ENCODE measurements at places on chromosomes 1 and 21.

DNA sequence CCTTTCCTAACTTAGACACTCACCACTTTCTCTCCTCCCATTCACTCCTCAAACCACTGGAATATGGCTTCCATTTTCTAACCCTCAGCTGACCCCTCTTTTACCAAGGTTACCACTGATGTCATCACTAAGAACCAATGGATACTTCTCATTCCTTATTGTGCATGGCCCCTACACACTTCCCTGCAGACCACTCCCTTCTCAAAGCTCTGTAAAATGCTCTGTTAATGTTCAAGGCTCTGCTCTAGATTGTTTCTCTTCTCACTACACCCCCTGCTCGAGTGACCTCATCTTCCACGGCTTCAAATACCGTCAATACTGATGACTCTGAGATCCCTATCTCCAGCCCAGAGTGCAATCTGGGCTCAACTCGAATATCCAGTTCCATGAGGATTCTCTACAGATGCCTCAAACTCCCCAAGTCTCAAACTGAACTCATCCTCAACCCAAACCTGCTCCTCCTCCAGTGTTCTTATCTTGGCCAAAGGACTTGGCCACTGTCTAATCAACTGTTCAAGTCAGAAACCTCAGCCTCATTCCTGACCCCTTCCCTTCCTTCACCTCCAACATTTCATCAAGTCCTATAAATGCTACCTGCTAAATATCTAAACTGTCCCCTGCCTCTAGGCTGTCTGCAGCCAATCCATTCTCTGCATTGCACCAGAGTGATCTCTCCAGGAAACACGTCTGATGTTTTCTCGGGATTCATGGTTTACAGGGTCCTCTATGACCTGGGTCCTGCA lies 41.3 kb upstream of the BMP8B start:
- DNase-seq = no peak

- DNase-seq = no peak
These were observed 44.2 kb downstream of the PRDM16 start for GRCh38 chr1:3113047-3113740.

DNA sequence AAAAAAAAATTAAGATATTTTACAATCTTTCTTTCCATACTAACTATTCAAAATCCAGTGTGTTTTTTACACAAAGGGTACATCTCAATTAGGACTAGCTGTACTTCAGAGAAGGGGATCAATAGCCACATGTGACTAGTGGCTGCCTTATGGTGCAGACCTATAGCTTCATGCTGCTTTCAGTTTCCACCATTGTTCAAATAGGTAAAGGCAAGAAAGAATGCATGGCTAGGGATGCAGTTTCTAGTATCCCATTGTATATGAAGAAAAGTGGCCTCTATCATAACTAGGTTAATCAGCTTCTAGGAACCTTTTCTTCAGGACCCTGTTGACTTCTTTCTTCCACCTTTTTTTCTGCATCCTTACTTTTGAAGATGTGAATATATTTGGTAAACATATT lies 35.7 kb downstream of the OSBPL9 start:
- DNase-seq = no peak

DNA sequence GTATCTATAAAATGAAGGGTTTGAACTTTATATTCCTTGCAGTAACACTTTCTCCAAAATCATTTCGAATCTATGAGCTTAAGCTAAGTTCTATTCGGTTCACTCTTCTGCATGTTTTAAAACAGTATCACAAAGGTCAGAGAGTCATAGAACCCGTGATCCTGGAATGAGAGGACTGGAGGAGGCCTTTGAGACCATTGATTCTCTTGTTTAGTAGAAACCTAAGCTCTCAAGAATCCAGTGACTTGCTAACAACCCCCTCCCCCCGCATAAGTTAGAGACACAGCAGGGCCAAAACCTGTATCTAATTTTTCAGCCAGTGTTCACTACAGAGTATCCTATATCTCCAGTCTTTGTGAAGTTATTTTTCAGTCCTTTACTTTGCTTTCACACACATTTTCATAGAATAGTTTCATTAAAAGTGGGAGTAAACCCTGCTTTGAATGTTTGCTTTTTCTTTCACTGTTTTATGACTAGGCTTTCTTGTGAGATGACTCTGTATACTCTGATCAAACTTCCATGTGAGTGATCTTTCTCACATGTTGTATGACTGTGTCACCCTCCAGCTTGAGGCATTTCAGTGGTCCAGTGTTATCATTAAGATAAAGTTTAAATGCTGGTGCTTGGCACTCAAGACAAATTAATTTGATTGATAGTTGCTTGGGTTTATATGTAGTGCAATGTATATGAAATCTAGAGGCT lies 275.4 kb upstream of the SGIP1 start:
- no peak for DNase-seq

DNA sequence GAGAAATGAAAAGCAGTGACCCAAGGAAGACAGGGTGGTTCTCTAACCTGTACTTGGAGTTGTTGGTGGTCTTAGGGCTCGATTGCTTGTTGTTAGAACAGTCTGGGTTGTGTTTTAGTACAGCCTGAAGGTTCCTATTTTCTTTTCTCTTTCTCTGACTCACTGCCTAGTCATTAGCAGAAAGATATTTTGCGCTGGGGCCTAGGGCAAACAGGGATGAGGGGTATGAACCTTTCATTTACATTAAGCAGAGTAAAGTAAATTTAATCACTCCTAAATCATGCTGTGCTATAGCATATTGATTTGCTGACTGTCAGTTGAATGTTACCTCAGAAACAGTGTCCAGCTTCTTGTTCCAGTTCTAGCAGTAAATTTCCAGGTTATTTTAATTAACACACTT lies 197.2 kb downstream of the RWDD3 start:
- DNase-seq = no peak

DNA sequence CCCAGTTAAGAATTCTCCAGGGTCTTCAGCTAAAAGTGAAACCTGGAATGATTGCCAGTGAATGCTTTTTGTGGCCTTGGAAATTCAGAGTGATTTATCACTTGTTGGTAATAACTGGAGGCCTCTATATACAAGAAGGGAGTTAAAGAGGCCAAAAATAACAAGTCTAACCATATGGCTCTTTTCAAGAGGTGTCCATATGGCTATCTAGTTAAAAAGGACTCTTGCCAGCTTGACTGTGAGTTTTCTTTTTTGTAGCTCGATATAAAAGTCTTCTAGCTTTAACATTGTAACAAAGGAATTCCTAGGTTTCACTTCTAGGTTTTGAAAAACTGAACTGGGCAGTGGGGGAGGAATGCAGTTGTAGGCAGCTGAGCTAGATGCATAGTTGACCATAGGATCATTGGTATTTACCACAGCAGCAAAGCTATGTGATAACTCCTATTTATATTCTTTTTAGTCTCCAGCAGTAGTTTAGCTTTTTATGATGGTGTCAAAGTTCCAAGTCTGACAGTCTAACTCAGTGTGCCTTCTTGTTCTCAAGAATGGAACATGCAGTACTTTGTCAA lies 44.4 kb downstream of the CACHD1 start:
- no peak for DNase-seq

GRCh38 chr1:58062635-58063034 lies 483.9 kb downstream of the OMA1 start:
- DNase-seq = no peak

DNA sequence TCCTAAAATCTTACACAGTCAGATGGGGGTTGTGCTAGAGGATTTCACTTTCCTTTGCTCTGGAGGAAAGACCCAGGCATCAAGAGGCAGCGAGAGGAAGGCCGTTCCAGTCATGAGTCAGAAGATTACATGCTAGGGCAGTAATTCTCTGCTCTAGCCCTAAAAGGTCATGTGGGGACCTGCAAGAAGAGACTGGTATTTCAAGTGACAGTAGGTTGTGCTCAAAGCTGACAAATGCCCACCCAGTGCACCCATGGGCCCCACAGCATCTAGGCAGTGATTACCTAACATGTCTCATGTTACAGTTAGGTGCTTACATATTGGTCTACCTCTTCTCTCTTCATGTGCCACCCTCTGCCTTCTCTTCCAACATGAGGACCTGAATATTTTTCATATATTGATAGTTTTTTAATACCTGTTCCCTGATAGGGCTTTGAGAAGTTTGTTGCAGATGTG lies 99.7 kb upstream of the BEND5 start:
- no peak for DNase-seq

DNA sequence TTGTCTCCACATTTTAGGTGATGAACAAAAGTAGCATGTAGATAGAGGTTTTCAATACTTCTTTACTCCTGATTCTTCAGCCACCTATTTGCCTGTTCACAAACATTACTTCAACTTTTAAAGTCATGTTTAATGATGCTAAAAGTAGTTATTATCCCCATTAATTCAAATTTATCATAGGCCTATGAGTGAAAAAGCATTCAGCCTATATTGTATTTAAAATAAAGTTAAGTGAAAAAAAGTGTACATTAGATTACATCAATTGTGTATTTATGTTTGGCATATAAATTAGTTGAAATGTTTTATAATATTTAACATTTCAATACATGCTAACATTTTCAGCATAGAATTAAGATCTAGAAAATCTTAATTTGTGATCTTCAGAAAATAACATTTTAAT lies 10.5 kb downstream of the CDKN2C start:
- DNase-seq = peak; percentile 25

- no peak for DNase-seq
These were observed 43.0 kb upstream of the TRIM67 start for GRCh38 chr1:231118704-231119453.

DNA sequence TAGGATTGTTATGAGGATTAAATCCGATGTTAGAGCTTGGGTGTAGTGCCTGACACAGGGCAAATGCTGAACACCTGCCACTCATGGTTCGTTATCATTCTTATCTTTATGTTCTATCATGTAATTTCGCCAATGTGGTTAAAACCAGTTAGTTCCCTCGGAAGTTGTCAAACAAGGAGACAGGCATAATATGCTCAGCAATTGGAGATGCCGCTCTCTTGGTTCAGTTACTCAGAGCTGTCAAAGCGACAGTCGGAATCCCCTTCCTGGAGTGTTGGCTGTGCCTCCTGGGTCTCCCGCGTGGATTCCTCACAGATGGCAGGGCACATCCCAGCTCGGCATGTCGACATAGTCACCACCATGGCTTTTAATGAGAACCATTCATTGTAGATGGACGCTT lies 192.2 kb downstream of the ROR1 start:
- DNase-seq = no peak

- DNase-seq = no peak
These were observed 74.7 kb upstream of the NGF start for GRCh38 chr1:115412733-115413132.

GRCh38 chr1:46401964-46402626 lies 8.0 kb downstream of the FAAH start:
- peak; percentile 44 for DNase-seq

DNA sequence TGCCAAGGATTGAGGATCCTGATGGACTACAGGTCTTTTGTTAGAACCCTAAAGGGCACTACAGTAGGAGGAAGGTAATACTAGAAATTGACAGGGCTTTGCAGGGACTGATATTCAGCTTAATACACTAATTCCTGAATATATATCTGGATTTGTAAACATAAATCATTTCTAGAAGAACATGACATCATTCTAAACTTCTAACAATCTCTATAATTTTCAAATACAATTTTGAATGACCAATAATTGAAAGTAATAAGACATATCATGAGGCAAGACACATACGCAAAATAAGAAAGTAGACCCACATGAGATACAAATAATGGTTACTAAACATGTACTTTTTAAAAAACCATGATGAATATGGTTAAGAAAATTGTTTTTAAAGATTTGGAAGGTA lies 52.4 kb upstream of the LRRC8B start:
- DNase-seq = no peak

DNA sequence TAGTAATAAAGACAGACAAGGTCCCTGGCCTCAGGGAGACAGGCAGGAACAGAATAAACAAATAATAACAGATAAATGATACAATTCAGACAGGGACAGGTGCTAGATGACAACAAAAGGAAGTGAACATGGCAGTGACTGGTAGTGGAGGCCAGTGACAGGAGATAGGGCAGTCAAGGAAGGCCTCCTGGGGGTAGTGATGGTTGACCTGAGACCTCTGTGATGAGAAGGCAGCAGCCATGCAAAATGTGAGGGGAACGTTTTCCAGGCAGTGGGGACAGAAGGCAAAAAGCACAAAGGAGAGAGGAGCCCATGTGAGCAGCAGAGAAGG lies 18.5 kb downstream of the OPTC start:
- DNase-seq = no peak

DNA sequence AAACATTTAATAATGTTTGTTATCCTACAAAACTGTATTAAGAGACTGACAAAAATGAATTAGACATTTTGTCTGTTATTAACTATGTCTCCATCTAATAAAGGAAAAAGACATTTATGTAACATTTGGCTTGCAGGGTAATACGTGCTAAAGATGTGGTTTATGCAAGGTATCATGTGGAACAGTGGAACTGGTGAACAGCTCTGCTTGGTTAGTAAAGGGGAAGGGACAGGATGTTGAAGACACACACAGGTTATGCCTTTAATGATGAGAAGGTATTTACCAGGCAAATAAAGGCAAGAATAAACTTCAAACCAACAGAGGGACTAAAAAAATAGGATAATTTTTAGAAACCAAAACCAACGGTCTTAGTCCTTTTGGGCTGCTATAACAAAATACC lies 93.1 kb downstream of the UCHL5 start:
- DNase-seq = no peak

- DNase-seq = no peak
These were observed 88.8 kb downstream of the MRPL39 start for GRCh38 chr21:25518491-25518911.

- DNase-seq = no peak
These were observed 31.4 kb upstream of the LYST start for GRCh38 chr1:235898126-235898525.

- DNase-seq = no peak
These were observed 18.9 kb upstream of the TUT4 start for GRCh38 chr1:52571783-52572182.

DNA sequence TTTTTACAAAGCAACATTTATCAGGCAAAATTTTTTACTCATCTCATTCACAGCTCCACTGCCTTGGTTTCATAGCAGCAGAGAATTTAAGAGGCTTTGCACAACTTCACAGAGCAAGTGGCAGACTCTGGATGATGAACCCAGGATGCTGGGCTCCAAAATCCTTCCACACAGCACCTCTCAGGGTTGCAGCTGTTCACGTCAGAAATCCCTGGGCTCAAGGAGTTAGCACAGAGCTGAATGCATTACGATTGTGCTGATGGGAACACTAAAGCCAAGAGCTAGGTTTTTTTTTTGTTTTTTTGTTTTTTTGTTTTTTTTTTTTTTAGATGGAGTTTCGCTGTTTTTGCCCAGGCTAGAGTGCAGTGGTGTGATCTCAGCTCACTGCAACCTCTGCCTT lies 2.4 kb upstream of the HTR6 start:
- DNase-seq = no peak

GRCh38 chr1:62438163-62438562 lies 1.3 kb downstream of the USP1 start:
- DNase-seq = no peak

- no peak for DNase-seq
These were observed 35.6 kb upstream of the ADGRL4 start for GRCh38 chr1:79042117-79042516.

Measured in NCI-H187 (cell line).